Renal cortical epithelial cell (primary cell): ENCODE measurements at places on chromosomes 4 and X. TPM values are rescaled to one million over a fixed set of nuclear protein-coding genes. Genes with fewer than 3 reads are reported as not detected.

DNA sequence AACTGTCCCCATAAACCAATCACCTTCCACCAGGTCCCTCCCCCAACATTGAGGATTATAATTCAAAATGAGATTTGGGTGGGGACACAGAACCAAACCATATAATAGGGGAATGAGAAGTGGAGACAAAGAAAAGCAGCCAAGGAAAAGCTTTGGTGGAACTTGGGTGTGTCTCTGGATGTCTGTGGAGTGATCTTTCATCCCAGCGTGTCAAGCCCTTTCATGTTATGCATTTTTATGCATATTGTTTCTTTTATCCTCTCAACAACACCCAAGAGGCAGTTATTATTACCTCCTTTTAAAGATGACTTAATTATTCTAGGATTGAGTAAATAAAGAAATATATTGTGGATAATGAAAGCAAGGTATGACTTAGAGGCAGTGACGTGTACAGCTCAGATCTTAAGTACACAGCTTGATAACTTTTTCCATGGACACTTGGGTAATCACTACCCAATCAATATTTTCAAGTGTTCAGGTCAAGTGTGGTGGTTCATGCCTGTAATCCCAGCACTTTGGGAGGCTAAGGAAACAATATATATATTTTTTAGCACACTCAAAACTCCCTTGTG, 42.6 kb upstream of the HOPX start:
- no peak for DNase-seq

DNA sequence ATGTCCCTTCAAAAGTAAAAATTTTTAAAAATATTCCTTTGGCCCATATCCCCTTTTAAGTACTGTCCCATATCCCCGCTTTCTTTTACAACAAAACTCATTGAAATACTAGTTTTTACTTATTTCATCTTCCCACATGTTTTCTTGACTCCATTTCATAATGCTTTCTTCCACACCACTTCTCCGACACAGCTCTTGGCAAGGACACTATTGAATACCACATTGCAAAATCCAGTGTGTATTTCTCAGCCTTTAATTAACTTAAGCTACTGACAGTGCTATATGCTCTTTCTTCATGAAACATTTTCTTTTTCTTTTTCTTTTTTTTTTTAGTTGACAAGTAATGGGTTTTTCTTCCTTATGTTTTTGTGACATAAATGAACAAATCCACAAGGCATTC, 28.8 kb downstream of the PRDM8 start:
- no peak for DNase-seq

- no peak for DNase-seq
Measured at GRCh38 chrX:5586726-5587125, 641.9 kb downstream of the NLGN4X start.

- DNase-seq, result peak; percentile 71
Measured at GRCh38 chrX:134186362-134187121, 50.4 kb upstream of the CCDC160 start.

COPS4 gene
- 80.6 and 89.5 TPM in 2 replicates for total RNA-seq

GRCh38 chrX:53695946-53696549, 9.5 kb upstream of the HUWE1 start:
- no peak for DNase-seq

- DNase-seq, result no peak
Measured at GRCh38 chr4:168167714-168168284, 75.5 kb downstream of the ANXA10 start.

- DNase-seq, result no peak
Measured at GRCh38 chr4:72888331-72888730, 181.2 kb downstream of the COX18 start.

- no peak for DNase-seq
Measured at GRCh38 chr4:23034731-23035130, 342.0 kb downstream of the GBA3 start.

GRCh38 chr4:105306820-105307219, 160.1 kb downstream of the TET2 start:
- no peak for DNase-seq

FRAS1 gene
- total RNA-seq, result 4.2 and 30.3 TPM in 2 replicates
